ENCODE measurements at places on chromosomes 11 and 22. TPM values are rescaled to one million over a fixed set of nuclear protein-coding genes. Genes with fewer than 3 reads are reported as not detected.

NUDT22 gene
- 363 TPM for total RNA-seq

DNAJB7 gene
- not detected for total RNA-seq

KCNA4 gene
- 2.2 TPM for total RNA-seq

MFNG gene
- 68.4 TPM for total RNA-seq

- H3K4me3 ChIP-seq: no peak overlapping the region
- H3K27ac ChIP-seq: no peak overlapping the region
- peak; percentile 81 for DNase-seq
- no peaks in the 10 kb centered on the region for H3K36me3 ChIP-seq
- no peaks in the 10 kb centered on the region for H3K27me3 ChIP-seq
Measured at GRCh38 chr22:47129902-47130635, 367.6 kb downstream of the TBC1D22A start.

GRCh38 chr11:97974798-97975498, 1045.8 kb upstream of the CNTN5 start:
- no peaks in the 10 kb centered on the region for H3K36me3 ChIP-seq
- H3K4me3 ChIP-seq: no peak overlapping the region
- H3K4me1 ChIP-seq: no peaks in the 10 kb centered on the region
- no peaks in the 10 kb centered on the region for H3K27me3 ChIP-seq
- DNase-seq: no peak

DNA sequence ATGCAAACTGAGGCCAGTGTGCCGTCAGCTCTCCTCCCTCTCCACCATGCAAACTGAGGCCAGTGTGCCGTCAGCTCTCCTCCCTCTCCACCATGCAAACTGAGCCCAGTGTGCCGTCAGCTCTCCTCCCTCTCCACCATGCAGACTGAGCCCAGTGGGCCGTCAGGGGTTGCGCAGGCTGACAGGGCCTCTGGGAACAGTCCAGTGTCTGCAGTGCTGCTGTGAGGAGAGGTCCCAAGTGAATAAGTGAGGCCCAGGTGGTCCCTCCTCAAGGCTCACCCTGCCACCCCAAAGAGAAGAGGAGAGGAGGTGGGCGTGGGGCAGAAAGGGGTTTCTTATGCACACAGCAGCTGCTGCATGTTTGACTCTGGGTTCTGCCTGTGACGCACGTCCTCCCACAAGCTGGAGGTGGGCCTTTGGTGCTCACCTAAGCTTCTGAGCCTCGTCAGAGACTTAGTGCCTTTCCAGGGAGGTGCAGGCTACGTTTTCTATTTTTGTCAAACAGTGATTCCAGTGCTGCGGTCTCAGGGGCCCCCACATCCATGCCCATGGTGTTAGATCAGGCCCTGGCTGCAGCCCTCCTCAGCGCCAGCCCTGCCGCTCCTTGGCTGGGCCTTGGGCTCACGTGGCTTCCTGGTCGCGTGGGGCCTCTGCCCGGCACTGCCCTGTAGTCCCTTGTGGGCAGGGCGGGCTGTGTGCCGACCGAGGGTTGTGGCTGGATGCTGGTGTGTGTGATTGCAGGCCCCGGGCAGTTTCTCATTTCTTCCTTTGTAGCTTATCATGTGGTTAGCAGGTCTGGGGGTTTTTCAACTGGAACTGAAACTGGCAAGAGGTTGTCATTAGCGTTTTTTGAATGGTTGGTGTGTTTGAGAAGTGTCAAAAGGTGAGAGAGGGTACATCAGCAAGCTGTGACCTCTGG, 7.1 kb downstream of the TPCN2 start:
- no peaks in the 10 kb centered on the region for H3K27me3 ChIP-seq
- no peak overlapping the region for H3K4me3 ChIP-seq
- peak; percentile 84 for DNase-seq

DNA sequence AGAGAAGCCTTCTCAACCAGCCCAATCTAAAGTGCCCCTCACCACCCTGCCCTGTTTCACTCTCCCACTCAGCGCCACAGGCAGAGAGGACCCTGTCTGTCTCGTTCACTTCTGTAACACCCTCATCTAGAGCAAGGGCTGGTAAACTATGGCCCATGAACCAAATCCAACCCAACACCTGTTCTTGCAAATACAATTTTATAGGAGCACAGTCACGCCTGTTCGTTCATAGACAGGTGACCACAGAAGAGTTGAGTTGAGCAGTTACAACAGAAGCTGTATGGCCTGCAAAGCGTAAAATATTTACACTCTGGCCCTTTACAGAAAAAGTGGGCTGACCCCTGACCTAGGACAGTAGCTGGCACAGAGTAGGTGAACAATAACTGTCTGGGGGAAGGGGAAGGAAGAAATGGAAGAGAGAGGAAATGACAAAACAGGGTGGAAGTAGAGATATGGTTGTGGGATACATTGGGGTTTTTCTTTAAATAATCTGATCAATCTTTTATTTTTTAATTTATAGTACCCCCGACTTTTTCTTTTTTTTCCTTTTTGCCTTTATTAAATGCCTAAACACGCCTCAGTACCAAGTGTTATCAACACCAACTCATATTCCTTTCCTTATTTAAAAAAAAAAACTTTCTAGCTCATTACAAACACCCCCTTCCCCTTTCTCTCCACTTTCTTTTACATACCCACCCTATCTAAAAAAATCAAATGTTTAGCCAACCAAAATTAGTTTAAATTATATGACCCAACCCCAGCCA, 20.9 kb downstream of the SERPIND1 start:
- no peaks in the 10 kb centered on the region for H3K4me1 ChIP-seq
- DNase-seq: no peak
- H3K27me3 ChIP-seq: no peaks in the 10 kb centered on the region

DNA sequence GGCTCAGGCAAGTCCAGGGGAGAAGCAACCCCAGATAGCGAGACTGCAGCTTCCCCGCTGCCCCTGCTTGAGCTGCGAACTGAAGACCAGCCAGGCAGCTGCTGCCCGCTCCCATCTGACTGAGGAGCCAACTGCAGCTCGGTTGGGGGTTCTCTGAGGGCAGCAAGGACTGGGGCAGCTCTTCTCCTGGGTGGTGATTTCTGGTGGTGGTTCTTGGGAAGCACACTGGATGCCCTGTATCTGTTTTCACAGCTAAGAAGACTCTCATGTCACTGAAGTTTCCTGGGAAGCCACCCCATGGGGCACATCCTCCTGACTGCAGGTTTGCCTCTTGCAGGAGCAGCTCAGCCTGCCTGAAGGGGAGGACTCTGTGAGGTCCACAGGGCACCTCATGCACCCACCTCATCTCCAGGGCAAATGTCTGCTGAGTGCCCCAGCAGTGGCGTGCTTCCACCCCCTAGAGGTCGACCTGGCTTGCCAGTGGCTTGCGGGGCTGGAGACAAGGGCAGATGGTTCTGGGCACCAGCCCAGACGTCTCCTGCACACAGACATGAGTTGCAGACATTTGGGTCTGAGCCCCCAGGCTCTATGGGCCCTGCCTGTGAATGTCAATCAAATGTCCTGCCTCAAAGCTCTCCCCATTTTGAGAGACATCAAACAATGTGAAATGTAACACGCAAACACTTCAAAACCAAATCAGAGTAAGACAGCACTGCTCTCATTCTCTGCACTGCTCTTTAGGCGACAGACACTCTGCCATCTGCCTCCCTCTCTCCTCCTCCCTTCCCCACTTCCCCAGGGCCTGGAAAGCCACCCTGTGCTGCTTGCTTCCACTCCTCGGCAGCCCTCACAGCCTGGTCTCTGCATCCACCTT, 800.9 kb downstream of the BRD1 start:
- DNase-seq: no peak
- H3K27me3 ChIP-seq: no peaks in the 10 kb centered on the region
- no peak overlapping the region for H3K4me3 ChIP-seq
- H3K4me1 ChIP-seq: no peaks in the 10 kb centered on the region
- H3K27ac ChIP-seq: no peak overlapping the region

DNA sequence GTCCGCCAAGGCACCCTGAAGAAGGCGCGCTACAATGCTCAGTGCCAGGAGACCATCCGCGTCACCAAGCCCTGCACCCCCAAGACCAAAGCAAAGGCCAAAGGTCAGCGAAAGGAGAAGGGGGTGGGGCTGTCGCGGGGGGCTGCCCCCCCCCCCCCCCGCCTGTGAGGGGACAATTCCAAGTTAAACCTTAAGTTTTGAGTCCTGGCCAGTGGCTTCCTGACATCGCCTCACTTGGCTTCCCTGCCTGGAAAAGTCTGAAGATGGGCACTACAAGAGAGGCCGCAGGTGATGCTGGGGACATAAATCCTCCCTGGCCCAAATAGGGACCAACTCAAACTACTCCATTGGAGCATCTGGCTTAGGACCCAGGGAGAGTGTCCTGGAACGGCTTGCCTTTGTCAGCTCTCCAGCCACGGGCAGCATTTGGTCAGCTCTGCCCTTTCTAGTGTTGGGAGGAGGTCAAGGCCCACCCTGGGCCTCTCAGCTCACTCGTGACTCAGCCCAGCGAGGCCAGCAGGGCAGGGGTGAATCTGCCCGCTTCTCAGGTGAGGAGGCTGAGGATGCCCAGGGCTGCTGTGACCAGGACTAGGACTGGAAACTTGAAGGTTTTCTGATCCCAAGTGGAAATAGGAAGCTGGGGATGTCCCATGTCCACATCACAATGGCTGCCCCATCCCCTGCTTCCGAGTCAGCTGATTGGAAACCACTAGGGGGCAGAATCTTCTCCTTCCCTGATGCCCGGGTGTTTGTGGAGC, 1.4 kb downstream of the MDK start:
- H3K4me3 ChIP-seq: peak overlapping the region; percentile 70
- DNase-seq: no peak
- H3K27me3 ChIP-seq: no peaks in the 10 kb centered on the region
- H3K4me1 ChIP-seq: peaks cover 34% of the 10 kb centered on the region
- peaks cover 7% of the 10 kb centered on the region for H3K36me3 ChIP-seq

GRCh38 chr11:134359646-134360045, 27.9 kb downstream of the GLB1L2 start:
- no peak overlapping the region for H3K4me3 ChIP-seq
- no peaks in the 10 kb centered on the region for H3K27me3 ChIP-seq
- peaks cover 6% of the 10 kb centered on the region for H3K4me1 ChIP-seq
- DNase-seq: no peak

DNA sequence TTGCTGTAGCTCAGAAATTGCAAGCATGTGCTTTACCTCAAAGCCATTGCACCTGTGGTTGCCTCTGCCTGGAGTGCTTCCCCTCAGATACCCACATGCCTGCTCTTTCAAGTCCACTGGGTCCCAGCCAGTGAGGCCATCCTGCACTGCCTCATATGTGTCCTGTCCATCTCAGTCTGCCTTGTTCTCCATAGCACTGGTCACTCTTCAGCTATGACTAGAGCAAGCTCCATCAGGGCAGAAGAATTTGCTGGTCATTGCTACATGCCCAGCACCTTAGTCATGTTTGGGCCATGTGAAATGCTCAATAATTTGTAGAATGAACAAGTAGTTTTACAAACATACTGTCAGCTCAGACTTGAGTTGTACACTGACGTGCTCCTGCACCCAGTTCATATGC, 64.4 kb upstream of the HORMAD2 start:
- DNase-seq: no peak
- no peaks in the 10 kb centered on the region for H3K27me3 ChIP-seq
- peaks cover 100% of the 10 kb centered on the region for H3K36me3 ChIP-seq
- no peak overlapping the region for H3K4me3 ChIP-seq

DNA sequence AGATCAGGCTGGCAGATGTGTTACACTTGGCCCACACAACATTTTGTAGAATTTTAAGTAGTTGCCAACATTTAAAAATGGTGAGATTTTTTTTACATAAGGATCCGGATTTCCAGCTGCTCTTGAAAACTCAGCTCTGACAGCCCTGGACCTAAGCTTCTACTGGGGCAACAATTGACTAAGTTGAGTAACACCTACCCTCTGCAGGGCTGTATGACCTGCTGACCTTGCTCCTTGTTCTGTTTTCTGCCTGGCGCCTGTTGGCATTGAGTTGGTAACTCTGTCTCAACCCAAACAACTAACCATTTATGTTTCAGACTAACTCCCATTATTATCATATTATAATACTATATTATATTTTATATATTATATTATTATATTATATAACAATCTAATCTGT, 21.1 kb upstream of the LRRC55 start:
- H3K4me3 ChIP-seq: no peak overlapping the region
- no peaks in the 10 kb centered on the region for H3K36me3 ChIP-seq
- DNase-seq: no peak
- H3K27me3 ChIP-seq: no peaks in the 10 kb centered on the region
- no peaks in the 10 kb centered on the region for H3K4me1 ChIP-seq
- no peak overlapping the region for H3K27ac ChIP-seq

- no peaks in the 10 kb centered on the region for H3K4me1 ChIP-seq
- H3K36me3 ChIP-seq: peaks cover 9% of the 10 kb centered on the region
- DNase-seq: peak; percentile 69
- H3K27ac ChIP-seq: no peak overlapping the region
- no peaks in the 10 kb centered on the region for H3K27me3 ChIP-seq
- H3K4me3 ChIP-seq: no peak overlapping the region
Measured at GRCh38 chr11:121534131-121535093, 81.6 kb upstream of the SORL1-AS1 start.

DNA sequence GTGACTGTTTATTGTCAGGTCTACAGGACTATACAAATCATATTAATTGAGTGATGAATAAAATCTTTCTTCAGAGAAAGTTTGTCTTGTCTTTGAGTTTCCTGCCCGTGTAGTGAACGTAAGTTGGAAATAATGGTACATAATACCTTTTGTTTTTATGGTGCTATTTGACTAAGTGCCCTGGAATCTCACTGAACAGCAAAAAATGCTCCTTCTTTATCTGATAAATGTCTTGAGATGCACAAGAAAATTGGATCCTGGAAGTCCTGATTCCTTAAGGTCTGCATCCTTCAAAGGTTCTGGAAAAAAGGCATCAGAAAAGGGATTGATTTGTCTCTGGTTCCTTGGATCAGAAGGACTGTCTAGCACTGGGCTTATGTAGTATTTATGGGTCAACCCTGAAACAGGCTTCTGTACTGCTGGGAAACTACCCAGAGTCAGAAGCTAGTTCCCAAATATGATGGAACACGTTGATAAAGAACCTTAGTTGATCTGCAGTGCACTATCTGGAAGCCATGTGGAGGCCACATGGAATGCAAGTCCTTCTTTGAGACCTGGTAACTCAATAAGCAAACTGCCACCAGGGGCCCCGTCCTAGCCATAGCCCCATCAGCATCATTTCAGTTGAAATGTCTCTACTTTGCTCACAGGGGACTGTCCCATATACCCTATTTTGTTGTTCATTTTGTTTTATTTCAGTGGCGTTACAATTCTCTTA, 100.6 kb upstream of the CD44 start:
- H3K27ac ChIP-seq: no peak overlapping the region
- no peak for DNase-seq
- no peaks in the 10 kb centered on the region for H3K27me3 ChIP-seq
- peaks cover 2% of the 10 kb centered on the region for H3K4me1 ChIP-seq

GRCh38 chr11:82701847-82702520, 31.7 kb downstream of the FAM181B start:
- DNase-seq: peak; percentile 71
- no peaks in the 10 kb centered on the region for H3K36me3 ChIP-seq
- H3K27me3 ChIP-seq: no peaks in the 10 kb centered on the region
- no peak overlapping the region for H3K4me3 ChIP-seq
- H3K27ac ChIP-seq: no peak overlapping the region

- no peaks in the 10 kb centered on the region for H3K36me3 ChIP-seq
- H3K27ac ChIP-seq: peak overlapping the region; percentile 63
- peak; percentile 94 for DNase-seq
Measured at GRCh38 chr11:35083431-35084238, 55.3 kb upstream of the CD44 start.

- peak overlapping the region; percentile 68 for H3K4me3 ChIP-seq
- peaks cover 43% of the 10 kb centered on the region for H3K4me1 ChIP-seq
- peak; percentile 39 for DNase-seq
- H3K36me3 ChIP-seq: no peaks in the 10 kb centered on the region
- peak overlapping the region; percentile 82 for H3K27ac ChIP-seq
Measured at GRCh38 chr22:44025171-44026065, 1.3 kb downstream of the PARVB start.
